ENCODE measurements at places on chromosomes 7 and 10.

DNA sequence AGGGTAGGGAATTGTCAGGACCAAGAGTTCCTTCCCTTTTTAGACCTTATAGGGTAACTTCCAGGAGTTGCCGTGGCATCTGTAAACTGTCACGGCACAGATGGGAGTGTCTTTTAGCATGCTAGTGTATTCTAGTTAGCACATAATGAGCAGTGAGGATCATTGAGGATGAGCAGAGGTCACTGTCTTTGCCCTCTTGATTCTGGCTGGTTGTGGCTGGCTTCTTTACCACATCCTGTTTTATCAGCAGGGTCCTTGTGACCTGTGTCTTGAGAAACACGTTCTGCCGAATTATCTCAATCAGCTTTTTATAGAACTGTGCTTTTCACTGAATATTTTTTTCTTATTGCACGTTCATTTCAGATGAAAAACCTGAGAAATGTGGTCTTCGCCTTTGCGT is 41.5 kb downstream of the MINPP1 start:
- peak; percentile 9 for DNase-seq

- no peak for DNase-seq
Measured at GRCh38 chr7:31043051-31043471, 9.0 kb upstream of the ADCYAP1R1 start.

DNA sequence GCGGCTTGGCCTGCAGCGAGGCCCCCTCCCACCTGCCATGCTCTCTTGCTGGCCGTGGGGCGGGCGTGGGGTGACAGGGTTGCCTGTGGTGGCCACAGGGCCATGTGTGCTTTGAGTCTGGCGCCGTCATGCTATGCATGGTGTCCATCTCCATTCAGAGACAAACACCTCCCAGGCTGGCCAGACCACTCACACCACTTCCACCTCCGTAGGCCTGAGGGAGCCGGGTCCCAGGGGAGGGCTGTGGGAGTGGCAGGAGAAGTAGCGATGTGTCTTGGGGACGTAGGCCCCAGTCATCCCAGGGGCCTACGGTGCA is 65.5 kb downstream of the DNAJB6 start:
- DNase-seq: no peak

- no peak for DNase-seq
Measured at GRCh38 chr10:85528318-85528652, 838.3 kb downstream of the GRID1 start.

- no peak for DNase-seq
Measured at GRCh38 chr10:21403256-21404015, 122.0 kb downstream of the SKIDA1 start.

GRCh38 chr7:50957431-50957830 is 174.7 kb upstream of the GRB10 start:
- DNase-seq: no peak

DNA sequence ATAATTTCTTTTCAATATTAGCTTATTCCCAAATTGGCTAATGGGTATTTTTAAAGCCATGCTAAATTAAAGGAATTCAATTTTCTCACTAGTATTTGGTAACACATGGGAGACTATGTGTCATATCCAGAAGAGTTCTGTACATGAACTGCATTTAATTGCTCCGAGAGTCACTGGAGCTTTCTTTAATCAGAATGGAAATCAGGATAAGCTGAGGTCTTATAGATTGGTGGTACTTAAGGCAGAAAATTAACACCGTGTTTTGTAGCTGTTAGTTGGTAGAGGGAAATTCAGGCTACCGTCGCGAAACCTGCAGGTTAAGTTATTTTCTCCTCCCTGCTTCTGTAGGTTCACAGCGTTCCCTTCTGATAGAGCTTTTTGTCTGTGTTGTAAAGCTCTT is at the start of gene WEE2:
WEE2 (plus strand) TSS at position 3 of the 400 bp plus-strand sequence. CDS start 406 bp downstream, outside the sequence.
- DNase-seq: no peak

DNA sequence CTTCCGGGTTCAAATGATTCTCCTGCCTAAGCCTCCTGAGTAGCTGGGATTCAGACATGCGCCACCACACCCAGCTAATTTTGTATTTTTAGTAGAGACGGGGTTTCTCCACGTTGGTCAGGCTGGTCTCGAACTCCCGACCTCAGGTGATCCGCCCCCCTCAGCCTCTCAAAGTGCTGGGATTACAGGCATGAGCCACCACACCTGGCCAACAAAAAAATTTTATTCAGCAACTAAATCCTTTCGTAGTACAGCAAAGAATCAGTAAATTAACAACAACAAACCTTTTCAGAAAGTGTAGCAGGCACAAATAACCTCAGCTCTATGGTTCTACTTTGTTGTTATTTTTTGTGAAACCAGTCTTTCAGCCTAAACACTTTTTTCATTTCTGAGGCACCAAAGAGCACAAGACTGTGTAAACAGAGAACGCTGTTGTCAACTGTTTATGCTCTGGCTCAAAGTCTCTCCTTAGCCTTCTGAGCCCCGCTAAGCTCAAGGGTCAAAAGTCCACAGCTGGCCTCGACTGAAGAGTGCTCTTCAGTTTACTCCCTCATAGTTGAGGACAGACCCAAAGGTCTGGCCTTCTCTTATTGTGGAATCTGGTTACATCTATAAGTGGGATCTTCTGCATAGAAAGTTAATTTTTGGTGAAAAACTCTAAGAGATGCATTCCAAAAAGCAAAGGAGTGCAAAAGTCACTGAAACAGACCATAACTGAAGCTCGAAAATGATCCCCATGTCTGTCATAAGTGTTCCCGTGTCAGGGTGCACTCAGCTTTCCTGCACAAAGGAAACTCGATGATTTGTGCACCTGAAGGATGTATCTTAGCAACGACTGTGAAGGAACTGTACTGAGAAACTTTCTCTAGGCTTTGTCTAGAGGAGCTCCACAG is 24.6 kb upstream of the DDX50 start:
- DNase-seq: no peak

- DNase-seq: no peak
Measured at GRCh38 chr7:33354201-33354600, 224.8 kb downstream of the BBS9 start.

- DNase-seq: peak; percentile 75
Measured at GRCh38 chr7:65216469-65216868, 157.2 kb upstream of the ZNF92 start.

DNA sequence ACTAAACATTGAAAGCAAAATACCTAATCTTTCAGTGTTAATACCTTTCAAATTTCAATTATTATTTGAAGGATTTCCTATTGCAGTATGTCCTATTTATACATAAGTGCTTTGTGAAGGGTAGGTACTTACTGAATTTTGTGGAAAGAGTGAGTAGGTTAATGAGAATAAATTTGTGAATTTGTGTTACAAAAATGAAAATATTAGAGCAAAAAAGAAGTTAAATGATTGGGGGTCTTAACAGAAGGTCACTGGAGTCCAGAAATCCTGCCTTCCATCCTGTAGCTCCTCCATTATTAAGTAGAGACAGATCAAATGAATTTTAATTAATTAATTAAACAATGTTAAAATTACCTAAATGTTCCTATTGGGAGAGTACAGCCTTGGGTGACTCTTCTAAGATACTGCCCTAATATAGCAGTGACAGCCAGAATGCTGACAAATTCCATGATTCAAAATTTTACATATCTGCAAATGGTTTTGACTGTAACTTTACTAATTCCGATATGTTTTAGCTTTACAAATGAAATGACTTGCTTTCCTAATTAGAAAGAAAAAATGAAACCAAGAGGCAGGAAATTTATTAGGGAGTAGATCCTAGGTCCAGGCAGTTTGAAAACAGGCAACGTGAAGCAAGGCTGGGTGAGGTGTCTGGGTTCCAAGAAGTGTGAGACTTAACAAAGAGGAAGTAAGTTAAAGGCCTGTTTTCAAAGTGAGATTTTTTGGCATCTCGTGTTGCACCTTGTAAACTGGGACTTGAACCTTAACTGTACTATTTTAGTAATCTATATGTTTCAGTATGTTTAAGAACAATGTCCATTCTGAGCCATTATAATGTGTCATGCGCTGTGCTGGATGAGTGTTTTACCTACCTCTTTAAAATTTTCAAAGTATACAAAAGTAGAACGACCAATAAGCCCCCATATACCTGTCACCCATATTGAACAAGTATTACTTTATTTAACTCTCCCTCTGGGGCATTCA is 1.5 kb downstream of the PIK3CG start:
- peak; percentile 33 for DNase-seq

GRCh38 chr7:148523550-148523949 is 67.0 kb upstream of the C7orf33 start:
- DNase-seq: no peak

- DNase-seq: no peak
Measured at GRCh38 chr10:62471711-62472110, 97.5 kb downstream of the ZNF365 start.

GRCh38 chr7:94295850-94296249 is 98.8 kb upstream of the COL1A2 start:
- no peak for DNase-seq

DNA sequence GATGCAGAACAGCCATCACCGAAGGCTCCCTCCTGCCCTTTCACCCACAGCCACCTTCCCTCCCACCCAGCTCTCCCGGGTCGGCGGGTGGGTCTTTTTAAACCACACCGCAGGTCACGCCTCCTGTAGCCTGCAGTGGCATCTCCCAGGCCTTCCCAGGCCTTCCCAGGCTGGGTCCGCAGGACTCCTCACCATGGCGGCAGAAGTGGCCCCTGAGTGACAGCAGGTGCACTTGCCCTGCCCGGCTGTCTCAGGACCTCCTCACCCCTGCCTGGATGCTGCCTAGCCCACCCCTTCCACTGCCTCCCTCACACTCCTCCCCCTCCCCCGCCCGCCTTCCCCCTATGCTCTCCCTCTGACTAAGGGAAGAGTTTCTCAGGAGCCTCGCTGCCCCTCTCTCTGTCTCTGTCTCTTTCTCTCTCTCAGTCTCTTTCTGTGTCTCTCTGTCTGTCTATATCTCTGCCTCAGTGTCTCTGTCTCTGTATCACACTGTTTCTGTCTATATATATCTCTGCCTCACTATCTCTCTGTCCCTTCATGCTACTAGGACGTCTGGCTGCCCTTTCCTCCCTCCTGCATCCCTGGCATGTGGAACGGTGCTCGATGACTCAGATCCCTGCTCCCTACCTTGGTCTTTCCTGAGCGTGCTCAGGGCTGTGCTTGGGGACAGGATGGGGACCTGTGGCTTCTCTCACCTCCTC is 57.5 kb downstream of the GLRX3 start:
- DNase-seq: no peak

Data from activated CD4-positive, alpha-beta T cell treated with anti-CD3 and anti-CD28 coated beads for 36 hours (primary cell).